Hindlimb muscle (tissue), 1 donor: ENCODE measurements at places on chromosomes 6 and 20.

DNA sequence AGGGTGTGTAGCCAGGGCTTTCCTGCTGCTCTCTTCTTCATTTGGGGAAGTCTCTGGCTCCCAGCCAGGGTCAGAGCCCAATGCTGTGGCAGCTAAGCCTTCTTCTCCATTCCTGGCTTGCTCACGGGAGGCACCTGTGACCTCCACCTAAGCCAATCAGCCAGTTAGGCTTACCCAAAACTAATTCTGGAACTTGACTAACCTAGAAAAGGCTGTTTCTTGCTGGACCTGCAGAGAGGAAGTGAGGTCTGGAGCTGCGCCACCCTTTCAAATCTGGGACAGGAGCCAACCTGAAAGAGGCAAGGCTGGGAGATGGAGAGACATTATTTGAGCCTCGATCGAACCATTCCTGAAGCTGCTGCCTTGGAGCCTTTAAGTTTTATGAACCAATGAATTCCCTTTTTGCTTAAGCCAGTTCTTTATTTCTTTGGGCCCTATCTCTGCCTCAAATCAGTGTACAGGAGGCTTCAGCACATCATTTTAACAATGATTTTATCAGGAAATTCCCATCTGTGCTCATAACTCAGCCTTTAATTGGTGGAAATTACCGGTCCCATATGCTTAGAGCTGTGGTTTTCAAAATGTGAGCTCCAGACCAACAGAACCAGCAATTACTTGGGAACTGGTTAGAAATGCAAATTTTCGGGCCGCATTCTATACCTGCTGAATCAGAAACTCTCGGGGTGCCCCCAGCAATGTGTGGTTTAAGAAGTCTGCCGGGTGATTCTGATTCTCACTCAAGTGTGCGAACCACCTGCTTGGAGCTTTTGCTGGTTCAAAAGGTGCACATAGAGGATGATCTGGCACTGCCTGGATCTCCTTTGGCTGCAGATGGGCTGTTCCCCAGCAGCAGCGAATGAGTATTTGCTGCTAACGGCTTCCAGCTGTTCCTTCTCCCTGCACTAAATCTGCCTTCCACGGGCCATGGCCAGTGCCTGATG lies 97.4 kb upstream of the RNF24 start:
- peak; percentile 45 for DNase-seq

DNA sequence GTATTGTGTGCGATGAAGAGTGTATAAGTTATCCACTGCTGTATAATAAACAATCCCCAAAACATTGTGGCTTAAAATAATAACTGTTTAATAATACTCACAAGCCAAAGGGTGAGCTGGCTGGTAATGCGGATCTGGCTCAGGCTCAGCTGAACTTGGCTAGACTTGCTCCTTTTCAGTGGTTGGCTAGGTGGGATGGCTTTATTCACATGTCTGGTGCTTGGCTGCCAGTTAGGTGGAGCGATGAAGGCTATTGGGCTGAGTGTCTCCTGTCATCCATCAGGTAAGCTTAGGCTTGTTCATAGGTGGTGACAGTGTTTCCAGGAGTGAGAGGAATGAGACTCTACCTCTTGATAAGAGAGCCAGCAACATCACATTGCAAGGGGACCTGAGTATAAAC lies 135.0 kb upstream of the ASCC3 start:
- no peak for DNase-seq

GRCh38 chr6:30799210-30799609 lies 54.9 kb upstream of the IER3 start:
- peak; percentile 54 for DNase-seq

GRCh38 chr6:148217051-148217450 lies 125.6 kb upstream of the SASH1 start:
- DNase-seq: no peak
